BJ (cell line): ENCODE measurements at places on chromosomes 5 and 9. TPM values are rescaled to one million over a fixed set of nuclear protein-coding genes. Genes with fewer than 3 reads are reported as not detected.

ZNF483 gene
- polyA plus RNA-seq, result 0.69 and 0.70 TPM in 2 replicates

CDC25C gene
- 7.8 and 8.7 TPM in 2 replicates for polyA plus RNA-seq

SPATA6L gene
- polyA plus RNA-seq, result 0.39 and 0.43 TPM in 2 replicates

SLC6A18 gene
- polyA plus RNA-seq, result not detected in 2 replicates

MAP3K1 gene
- polyA plus RNA-seq, result 4.3 and 6.9 TPM in 2 replicates

FIBCD1 gene
- polyA plus RNA-seq, result 1.2 and 1.4 TPM in 2 replicates

ZNF608 gene
- 0.43 and 0.54 TPM in 2 replicates for polyA plus RNA-seq

PDZD2 gene
- polyA plus RNA-seq, result 0.06 TPM in 1 of 2 replicates, not detected in the other

PHF24 gene
- polyA plus RNA-seq, result 0.02 and 0.09 TPM in 2 replicates

PTGR1 gene
- polyA plus RNA-seq, result 49.3 and 74.9 TPM in 2 replicates

ANKHD1 gene
- polyA plus RNA-seq, result 28.0 and 37.4 TPM in 2 replicates

ENTREP1 gene
- 0.02 and 0.07 TPM in 2 replicates for polyA plus RNA-seq

ENG gene
- polyA plus RNA-seq, result 23.3 and 44.6 TPM in 2 replicates

GDNF gene
- polyA plus RNA-seq, result 0.81 and 1.3 TPM in 2 replicates

HINT1 gene
- 335 and 489 TPM in 2 replicates for polyA plus RNA-seq

OSMR gene
- polyA plus RNA-seq, result 43.4 and 53.3 TPM in 2 replicates

NKD2 gene
- not detected in 2 replicates for polyA plus RNA-seq

FAT2 gene
- polyA plus RNA-seq, result not detected in 2 replicates

CCDC171 gene
- 0.39 and 0.54 TPM in 2 replicates for polyA plus RNA-seq
